ENCODE measurements at places on chromosomes 1 and 21.
A peak's percentile ranks its signal among the peaks of the same experiment; 100 is the strongest.

GRCh38 chr1:32773018-32773763 is 44.0 kb downstream of the YARS1 start:
- peak; percentile 23 for DNase-seq

- no peak for DNase-seq
Observed at GRCh38 chr1:41048540-41048939, 27.0 kb upstream of the SLFNL1 start.

GRCh38 chr1:207191776-207192175 is 87.7 kb downstream of the C4BPA start:
- no peak for DNase-seq

GRCh38 chr1:147039916-147040315 is 101.8 kb downstream of the NBPF12 start:
- no peak for DNase-seq

DNA sequence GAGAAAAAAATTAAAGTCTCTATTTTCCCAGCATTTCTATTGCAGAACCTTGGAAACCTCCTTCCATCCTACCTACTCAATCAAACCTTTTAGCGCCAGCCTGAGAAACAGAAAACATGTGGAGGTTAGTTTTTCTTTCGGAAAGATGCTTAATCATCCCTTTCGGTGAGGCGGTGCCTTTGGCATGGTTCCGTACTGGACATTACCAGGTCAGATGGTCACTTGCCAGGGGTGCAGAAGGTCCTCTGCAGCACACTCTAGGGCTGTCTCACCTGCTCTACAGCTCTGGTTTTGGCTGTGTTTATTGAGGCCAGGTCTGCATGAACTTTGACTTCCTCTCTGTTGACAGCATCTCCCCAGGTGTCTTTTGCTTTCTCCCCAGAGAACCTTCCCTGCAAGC is 121.5 kb downstream of the PLD5 start:
- DNase-seq, result no peak

- DNase-seq, result no peak
Observed at GRCh38 chr1:222394224-222394623, 153.7 kb downstream of the HHIPL2 start.

GRCh38 chr1:79825551-79825950 is 819.0 kb upstream of the ADGRL4 start:
- no peak for DNase-seq

- DNase-seq, result no peak
Observed at GRCh38 chr21:35699361-35699760, 361.0 kb downstream of the SETD4 start.

GRCh38 chr1:233625510-233625981 is 11.6 kb downstream of the KCNK1 start:
- no peak for DNase-seq

- DNase-seq, result no peak
Observed at GRCh38 chr21:32183396-32183795, 95.5 kb downstream of the MIS18A start.

GRCh38 chr1:41791667-41792484 is 126.8 kb downstream of the HIVEP3 start:
- DNase-seq, result no peak

DNA sequence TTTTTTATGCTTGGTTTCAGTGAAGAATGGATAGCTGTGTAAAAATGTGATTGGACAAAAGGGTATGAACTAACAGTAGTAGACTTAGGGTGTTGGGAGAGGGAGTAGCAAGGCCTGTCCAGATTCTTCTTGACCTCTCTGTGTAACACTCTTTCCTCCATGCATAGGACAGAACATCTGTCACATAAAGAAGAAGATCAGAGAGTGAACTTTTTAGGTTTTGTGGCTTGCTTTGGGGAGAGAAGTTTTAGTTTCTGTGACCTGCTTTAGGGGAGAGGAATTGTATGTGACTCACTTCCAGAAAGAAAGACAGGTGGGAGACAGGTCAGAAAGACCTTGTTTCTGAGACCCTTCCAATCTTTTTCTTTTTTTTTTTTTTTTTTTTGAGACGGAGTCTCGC is 27.3 kb upstream of the LRRC52 start:
- DNase-seq, result no peak

GRCh38 chr1:160521554-160521953 is 1.5 kb downstream of the SLAMF6 start:
- no peak for DNase-seq

- no peak for DNase-seq
Observed at GRCh38 chr1:86155807-86156565, 586 bp downstream of the COL24A1 start.

DNA sequence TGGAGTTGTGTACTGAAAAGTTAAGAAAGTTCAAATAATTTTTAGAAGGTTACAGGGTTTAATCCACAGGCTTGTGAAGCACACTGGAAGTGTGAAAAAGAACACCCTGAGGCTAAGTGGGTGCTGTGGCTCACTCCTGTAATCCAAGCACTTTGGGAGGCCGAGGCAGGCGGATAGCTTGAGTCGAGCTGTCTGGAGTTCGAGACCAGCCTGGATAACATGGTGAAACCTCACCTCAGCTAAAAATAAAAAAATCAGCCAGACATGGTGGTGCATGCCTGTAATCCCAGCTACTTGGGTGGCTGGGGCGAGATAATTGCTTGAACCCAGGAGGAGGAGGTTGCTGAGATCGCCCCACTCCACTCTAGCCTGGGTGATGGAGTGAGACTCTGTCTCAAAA is 9.8 kb downstream of the TXNIP start:
- no peak for DNase-seq

GRCh38 chr1:116694524-116694923 is 27.0 kb upstream of the IGSF3 start:
- no peak for DNase-seq

DNA sequence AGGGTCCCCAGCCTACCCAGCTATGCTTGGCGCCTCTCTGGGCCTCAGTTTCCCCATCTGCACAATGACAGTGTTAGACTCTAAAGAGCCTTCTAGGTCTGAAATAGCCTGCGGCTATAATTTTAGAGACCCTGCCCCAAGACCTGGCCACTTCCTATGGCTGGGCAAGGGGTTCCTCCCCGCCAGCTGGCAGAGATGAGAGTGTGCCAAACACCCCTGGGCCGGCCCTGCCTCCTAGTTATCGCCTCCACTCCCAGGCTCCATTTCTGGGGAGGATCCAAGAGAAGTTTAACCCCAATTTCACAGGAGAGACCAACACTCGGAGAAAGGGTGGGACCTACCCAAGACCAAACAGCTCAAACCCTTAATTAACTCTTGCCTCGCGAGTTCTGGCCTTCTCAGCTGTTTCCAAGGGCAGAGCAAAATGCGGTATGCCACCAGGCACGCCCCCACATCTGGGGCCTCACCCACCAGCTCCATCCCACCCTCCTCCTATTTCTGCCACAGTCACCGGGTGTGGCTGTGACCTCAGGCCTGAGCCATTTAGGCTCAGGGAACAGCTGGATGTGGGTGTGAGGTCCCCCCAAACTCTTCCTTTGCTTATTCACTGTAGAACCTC is 35.7 kb downstream of the TTC39A start:
- no peak for DNase-seq

- no peak for DNase-seq
Observed at GRCh38 chr1:38585460-38585859, 274.1 kb downstream of the RRAGC start.

GRCh38 chr1:207670192-207670591 is 25.3 kb downstream of the CR1L start:
- DNase-seq, result no peak

GRCh38 chr1:246153796-246154212 is 353.3 kb downstream of the SMYD3 start:
- peak; percentile 67 for DNase-seq

GRCh38 chr1:1605034-1605591 is 5.2 kb upstream of the FNDC10 start:
- DNase-seq, result no peak

DNA sequence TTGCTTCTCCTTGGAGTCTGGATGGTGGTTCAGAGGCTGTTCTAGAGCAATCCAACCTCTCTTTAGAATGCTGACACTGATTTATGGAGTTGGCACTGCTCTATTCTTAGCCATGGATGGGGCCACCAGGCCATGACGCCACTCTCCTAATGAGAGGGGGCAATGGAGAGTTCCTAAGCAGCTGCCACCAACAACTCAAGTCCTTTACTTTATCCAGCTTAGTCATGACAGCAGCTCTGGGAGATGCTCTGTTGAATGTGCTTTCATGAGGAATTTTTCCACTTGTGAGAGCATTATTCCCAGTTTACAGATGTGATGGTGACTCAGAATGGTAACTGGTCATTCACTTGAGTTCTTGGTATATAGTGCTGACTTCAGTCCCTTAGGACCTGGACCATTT is 366.3 kb downstream of the HHAT start:
- no peak for DNase-seq

DNA sequence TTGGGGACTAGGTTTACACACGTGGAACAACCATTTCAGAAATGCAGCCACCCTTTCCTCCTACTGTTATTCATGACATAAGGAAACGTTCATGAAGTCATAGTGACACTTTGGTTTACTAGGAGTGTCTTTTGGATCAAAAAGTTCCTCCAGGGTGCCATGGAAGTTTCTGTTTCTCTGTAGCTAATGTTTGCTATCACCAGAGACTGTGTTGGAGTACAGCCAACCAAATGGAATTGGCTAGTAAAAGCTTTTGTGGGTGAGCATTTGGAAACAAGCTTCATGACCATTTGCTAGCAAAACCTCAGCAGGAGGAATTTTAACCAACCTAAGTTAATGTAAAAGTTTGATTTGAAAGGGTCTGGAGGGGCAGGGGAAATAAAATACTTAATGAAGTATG is 43.9 kb upstream of the ADGRL2 start:
- DNase-seq, result no peak

GRCh38 chr1:87951852-87952251 is 623.2 kb downstream of the LMO4 start:
- no peak for DNase-seq

- DNase-seq, result no peak
Observed at GRCh38 chr1:193388683-193389082, 202.3 kb upstream of the B3GALT2 start.

Measured in NCI-H446 treated with DMSO at 0.1 percent for 48 hours (cell line).